ENCODE measurements at places on chromosomes 1 and 21. TPM values are rescaled to one million over a fixed set of nuclear protein-coding genes. Genes with fewer than 3 reads are reported as not detected.

GRCh38 chr1:46476673-46477072, 13.0 kb upstream of the DMBX1 start:
- DNase-seq = no peak

DNA sequence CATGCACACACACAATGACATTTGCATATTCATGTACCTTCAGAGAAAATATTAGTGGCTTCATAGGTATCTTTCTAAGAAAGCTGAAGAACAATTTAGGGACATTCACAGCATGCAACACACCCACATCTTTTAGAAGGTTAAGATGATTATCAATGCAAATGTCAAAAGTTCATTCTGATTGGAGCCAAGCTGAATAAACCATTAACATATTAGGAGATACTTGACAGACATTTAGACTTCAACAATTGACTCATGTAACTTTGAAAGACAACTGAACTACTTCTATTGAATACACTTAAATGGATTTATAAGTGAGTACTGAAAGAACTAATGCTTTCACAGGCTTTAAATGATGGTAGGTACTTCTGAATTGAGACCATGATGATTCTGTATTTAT, 111.1 kb downstream of the LHX8 start:
- DNase-seq = no peak

DNA sequence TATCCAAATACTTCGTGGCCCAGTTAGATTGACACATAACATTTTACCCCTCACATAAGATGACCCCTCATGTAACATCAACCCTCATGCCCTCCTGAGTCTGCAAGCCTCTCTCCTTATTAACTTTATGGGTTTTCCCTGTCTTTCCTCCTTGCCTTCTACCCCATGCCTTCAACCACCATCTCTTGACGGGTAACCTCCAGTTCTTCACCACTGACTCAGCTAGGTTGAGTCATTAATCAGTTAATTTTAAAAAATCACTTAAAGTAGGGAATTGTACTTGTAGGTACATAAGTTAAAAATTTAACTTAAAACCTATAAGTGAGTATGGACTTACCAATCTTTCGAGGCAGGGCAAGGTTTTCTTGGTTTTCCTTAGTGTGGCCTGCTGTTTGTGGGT, 330.7 kb downstream of the CAMTA1 start:
- DNase-seq = no peak

- no peak for DNase-seq
Measured at GRCh38 chr1:196115646-196116045, 492.6 kb downstream of the KCNT2 start.

- no peak for DNase-seq
Measured at GRCh38 chr1:155776414-155776813, 80.6 kb downstream of the GON4L start.

DNA sequence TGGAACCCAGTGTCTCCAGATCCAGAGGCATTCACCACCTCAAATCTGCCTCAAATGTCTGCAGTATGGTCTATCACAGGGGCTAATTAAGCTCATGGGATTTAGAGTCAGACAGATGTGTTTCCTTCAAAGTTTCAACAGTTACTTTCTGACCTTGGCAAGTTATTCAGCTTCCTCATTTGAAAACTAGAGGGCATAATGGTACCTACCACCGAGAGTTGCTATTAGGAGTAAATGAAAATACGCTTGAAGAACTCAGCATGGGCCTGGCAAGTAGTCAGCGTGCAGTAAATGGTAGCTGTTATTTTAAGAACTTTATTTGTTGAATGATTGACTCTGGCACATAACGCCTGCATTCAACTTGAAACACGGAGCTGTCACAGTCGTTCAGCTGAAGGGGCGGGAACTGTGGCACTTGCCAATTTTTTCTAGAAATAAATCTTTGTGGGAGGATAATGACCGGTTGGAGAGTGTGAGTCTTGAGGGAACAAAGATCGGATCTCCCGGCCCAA, 1.2 kb upstream of the CAP1 start:
- DNase-seq = peak; percentile 68

DNA sequence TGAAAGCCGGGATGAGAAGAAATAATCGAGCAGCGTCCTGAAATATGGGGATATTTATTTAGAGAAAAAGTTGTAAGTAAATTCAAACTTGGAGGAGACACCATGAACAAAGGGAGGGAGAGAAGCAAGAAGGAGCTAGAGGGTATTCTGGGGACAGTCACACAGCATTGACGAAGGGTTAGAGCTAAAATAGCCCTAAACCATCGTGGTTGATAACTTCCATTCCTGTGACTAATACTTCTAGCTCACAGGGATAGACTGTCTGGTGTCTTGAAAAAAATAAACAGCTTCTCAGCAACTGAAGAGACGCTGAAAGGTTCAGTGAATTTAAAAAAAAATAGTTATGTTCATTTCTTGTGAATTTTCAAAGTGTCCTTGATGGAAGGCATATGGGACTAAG, 86.7 kb downstream of the LRRC53 start:
- no peak for DNase-seq

ACTN2 gene
- not detected for total RNA-seq

TDRD10 gene
- total RNA-seq = 5.0 TPM

BSND gene
- not detected for total RNA-seq

PTGFR gene
- total RNA-seq = under 0.01 TPM

PYHIN1 gene
- not detected for total RNA-seq

Data from lung microvascular endothelial cell (primary cell).